Stimulated activated naive CD4-positive, alpha-beta T cell treated with Interleukin-2 at 50 U/mL for 16 hours (primary cell): ENCODE measurements at places on chromosomes 5 and 9.

DNA sequence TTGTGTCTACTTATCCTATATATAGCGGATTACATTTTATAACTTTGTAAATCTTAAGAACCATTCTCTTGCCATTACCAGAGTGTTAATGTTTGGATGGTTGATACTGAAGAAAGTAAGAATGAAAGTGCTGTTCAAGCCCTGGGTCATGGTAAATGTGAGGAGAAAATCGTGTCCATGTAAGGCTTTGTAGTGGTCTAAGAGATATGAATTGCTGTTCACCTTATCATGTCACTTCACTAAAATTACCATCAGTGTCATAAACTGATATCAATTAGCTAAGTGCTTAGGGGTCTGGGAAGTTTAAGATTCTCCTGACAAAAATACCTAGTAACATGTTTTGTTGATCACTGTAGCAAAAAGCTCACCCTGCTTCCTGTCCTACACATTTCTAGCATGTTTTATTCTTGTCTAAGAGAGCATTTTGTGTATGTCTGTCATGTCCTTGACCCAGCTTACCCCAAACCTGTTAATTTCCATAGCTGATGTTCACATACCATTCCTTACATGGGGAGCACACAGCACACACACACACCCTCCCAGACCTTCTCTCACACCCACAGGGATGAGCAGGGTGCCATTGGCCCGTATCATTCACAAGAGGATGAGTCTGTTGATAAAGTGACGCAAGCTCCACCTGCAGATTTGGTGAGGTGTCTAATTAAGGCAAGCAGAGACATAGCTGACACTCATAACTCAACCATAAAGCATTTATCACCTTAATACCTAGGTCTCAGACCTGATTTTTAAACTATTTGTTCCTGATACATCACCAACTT lies 125.1 kb upstream of the PAM start:
- no peak for DNase-seq

GRCh38 chr5:673161-673830 lies 19.9 kb downstream of the TPPP start:
- no peak for DNase-seq

DNA sequence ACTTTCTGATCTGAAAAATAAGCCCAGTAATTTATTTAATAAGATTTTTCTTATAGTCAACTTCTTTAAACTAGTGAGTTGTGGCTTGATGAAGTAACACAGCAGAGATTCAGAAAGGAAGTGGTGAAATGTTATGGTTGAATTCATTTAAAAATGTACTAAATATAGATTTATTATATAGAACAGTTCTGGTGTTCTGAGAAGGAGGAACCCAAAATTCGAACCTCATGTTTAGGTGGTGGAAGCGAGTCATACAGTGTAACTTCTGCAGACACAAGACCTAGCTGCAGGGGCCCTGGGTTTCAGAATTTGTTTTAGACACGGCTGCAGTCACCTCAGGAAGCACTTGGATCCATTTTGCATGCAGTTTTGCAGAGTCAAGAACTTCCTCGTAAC lies 188.2 kb downstream of the TRIO start:
- no peak for DNase-seq

DNA sequence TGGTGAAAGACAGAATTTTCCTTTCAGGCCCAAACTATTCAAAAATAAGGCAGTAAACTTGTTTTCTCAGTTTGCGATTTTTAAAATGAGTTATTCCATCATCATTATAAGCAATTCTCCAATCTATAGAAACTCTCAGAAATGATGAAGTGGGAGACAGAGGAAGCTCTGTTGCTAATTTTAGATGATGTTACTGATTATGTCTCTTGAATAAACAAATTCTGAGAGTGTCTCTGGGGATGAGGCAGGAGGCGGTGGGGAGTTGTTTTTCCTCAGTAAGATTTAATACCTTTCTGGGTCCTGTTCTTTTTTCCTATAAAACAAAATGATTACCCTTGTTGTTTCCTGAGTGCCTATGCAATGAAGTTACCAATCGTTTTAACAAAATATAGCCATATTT lies 43.9 kb upstream of the TEX48 start:
- DNase-seq = no peak

DNA sequence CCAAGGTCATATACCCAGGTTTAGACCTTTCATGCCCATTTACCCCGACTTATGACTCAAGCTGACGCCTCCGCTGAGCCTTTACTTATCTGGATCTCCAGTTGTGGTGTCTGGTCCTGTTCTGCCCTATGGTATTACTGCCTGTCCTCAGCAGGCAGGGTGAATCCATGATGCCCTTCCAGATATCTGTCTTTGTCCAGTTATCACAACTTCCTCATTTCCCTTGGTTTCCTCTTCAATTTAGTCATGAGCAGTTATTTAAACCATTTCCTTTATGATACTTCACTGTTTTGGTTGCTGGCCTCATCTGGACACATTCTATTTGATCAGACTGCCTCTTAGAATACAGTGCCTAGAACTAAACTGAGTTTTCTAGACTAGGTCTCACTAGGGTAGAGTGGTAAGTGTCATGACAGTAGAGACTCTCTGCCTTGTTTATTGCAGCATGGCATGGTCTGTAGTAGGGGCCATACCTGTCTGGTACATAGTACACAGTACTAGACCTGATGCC lies 93.3 kb downstream of the MELK start:
- no peak for DNase-seq

- DNase-seq = no peak
Measured at GRCh38 chr5:33631786-33632185, 191.0 kb downstream of the TARS1 start.

DNA sequence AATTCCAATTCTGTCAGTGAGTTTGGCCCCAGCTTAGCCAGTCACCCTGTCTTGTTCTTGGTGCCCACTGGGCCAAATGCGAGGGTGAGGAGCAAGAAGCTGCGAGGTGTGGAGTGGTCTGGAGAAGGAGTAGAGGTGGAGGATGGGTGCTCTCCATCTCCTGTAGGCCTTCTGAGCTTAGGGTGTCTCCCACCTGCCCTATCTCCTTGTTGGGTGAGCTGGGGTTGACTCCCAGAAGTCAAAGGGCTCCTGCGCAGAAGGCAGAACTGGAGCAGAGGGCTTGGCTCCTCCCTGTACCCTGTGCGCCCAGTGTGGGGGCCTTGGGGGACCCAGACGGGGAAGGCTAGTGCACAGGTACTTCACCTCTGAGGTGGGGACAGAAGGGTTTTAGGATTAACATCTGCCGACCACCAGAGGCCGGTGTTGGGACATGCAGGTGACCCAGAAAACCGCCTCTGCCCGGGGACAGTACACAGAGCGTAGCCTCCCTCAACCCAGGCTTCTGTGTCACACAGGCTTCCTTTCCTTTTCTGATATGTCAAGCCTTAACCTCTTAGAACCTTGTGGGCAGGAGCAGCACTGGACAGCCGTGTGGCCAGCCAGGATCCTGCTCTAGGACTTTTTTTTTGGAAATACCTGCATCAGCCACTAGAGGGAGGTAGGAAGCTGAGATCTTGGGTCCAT lies 16.9 kb downstream of the IL5 start:
- DNase-seq = no peak
